ENCODE measurements at places on chromosomes 3 and 15.

DNA sequence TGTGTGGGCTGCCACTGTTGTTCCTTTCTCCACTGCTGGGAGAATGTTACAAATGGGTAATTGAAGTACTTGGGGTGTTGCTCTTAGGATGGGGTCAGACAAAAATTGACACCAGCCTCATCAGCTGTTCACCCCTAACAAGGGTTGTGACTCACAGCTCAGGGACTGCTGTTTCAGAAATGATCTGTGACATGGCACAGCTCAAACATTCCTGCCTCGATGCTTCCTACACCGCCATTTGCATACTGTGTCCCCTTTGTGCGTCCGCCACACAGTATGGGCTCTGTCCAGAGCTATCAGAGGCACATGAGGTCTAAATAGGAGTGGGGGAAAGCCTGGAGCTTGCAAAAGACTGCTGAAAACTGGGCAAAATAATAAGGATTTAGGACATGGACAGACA is 43.9 kb downstream of the CCNL1 start:
- peak; percentile 72 for DNase-seq

- peak; percentile 28 for DNase-seq
These were observed 52.2 kb downstream of the IGF1R start for GRCh38 chr15:98700519-98700918.

GRCh38 chr15:39488516-39488915 is 92.4 kb upstream of the THBS1 start:
- no peak for DNase-seq

- DNase-seq: peak; percentile 51
These were observed 44.6 kb downstream of the SNRK start for GRCh38 chr3:43330981-43331380.

- DNase-seq: no peak
These were observed 96.7 kb downstream of the LRTM1 start for GRCh38 chr3:54831112-54831511.

All from LHCN-M2 (cell line).